Stimulated activated CD4-positive, alpha-beta T cell treated with anti-CD3 and anti-CD28 coated beads, Interleukin-4, amount 100 ng/mL, for 1 hour (primary cell): ENCODE measurements at places on chromosomes 4 and X.

- DNase-seq, result no peak
Observed at GRCh38 chr4:149247164-149247563, 568.5 kb downstream of the IQCM start.

DNA sequence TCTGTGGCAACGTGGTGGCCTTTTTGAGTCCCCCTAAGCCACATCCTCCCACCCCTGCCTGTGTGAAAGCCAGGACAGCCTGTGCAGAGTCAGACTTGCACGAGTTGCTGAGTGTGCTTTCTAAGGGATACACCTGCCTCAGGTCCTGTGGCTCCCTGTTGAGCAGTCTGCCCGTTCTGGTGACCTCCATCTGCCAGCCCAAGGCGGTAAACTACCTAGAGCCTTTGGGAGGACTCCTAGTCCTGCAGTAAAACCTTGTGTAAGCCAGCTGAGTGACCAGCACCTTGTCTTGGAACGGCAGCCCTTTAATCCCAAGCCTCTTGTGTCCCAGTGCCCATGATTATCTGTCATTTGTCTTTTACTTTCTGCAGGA lies 69.3 kb downstream of the NBDY start:
- DNase-seq, result no peak

DNA sequence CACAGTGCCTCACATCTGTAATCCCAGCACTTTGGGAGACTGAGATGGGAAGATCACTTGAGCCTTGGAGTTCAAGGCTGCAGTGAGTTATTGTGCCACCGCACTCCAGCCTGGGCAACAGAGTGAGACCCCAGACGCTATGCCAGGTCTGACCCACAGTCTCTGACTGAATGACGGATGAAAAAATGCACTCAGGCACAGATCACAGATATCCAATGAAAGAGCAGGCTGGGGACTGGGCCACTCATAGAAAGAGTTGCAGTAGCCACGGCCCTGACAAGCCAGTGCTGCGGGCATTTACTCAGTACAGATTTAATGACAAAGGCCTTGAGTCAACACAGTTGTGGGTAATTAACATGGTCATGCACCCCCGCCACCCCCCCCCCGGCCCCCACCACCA lies 22.7 kb downstream of the NUDT6 start:
- no peak for DNase-seq

- DNase-seq, result no peak
Observed at GRCh38 chr4:175238827-175239517, 320.8 kb downstream of the ADAM29 start.

GRCh38 chrX:44483965-44484606 lies 58.6 kb downstream of the FUNDC1 start:
- no peak for DNase-seq

GRCh38 chrX:136639506-136640176 lies 8.3 kb upstream of the CD40LG start:
- no peak for DNase-seq

GRCh38 chr4:180828455-180829018 lies 1414.7 kb upstream of the TENM3 start:
- DNase-seq, result no peak

DNA sequence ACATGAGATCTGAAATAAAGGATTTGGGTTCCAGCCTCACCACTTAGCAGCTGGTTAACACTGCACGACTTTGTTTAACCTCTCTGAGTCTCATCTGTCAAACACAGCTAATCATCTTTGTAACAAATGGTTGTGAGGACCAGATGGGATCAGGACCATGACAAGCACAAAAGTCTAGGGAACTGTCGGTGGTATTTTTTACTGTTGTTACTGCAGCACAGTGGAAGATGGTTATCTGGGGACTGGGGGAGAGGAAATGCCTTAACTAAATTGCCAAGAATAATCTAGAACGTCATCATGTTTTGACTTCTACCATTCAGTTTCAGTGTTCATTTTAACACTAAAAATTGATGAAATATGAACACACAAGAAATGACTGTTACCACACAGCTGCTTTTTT lies 99.5 kb downstream of the ADGRA3 start:
- DNase-seq, result no peak

DNA sequence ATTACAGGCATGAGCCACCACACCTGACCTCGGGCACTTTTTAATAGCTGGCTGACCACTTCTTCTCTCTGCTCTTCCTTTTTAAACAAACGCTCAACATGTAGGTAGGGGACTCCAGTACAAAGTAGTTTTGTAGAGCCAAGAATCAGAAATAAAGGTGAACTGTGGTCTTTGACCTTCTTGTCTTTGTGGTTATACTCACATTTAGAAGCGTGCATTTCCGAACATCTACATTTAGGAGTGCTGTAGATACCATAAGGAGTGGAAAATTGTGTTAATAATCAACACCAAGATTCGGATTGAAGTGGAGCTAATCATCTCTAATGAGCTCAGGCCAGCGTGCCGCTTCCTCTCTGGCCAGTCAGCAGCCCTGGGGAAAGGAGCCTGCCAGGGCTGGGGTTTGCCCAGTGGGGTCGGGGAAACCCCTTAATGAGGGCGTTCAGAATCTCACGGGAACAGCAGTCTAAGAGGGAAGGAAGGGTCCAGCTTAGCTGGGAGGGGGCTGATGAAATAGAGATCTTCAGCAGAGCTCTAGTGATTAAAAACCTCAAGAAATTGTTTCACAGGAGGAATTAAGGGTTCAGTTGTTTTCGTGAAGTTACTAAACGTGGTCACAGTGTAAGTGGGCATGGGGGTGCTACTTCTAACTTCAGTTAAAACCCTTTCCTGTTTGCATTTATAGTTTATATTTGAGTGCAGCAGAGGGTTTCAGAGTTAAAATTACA lies 81.2 kb downstream of the GAB1 start:
- DNase-seq, result no peak

DNA sequence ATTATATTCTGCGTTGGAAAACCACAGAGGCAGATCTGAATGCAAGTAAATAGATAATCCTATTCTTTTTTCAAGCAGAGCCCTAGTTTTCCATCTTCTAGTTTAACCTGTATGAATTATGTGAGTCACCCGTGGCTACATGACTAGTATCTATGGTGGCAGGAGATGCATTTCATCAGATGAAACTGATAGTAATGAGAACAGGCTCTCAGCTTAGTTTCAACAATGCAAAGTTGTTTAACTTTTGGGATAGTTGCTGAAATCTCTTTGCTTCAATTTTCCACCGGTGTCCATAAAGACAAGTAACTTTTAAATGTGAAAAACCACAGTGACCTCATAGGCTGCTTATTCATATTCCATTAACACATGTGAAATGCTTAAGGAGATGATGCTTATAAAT lies 1317.4 kb upstream of the TENM3 start:
- DNase-seq, result no peak

DNA sequence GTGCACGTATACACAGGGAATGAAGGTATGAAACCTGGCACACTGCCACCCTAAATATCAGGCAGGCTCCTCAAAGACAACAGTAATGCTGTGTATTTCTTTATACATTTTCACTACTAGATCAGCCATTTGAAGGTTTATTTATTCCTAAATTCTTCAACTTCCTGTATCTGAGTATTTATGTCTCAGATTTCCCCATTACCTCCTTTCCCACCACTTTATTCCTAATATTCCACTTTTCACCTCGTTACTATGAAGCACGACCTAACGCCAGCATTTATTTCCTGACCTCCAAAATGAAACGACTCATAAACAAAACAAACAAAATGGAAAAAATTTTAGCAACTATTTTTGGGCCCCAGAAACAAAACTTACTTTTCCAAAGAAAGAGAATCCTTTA lies 69.6 kb downstream of the MAML3 start:
- no peak for DNase-seq

GRCh38 chrX:43566170-43566569 lies 89.9 kb upstream of the MAOA start:
- DNase-seq, result no peak

GRCh38 chr4:88962396-88962795 lies 94.6 kb downstream of the FAM13A start:
- DNase-seq, result no peak

DNA sequence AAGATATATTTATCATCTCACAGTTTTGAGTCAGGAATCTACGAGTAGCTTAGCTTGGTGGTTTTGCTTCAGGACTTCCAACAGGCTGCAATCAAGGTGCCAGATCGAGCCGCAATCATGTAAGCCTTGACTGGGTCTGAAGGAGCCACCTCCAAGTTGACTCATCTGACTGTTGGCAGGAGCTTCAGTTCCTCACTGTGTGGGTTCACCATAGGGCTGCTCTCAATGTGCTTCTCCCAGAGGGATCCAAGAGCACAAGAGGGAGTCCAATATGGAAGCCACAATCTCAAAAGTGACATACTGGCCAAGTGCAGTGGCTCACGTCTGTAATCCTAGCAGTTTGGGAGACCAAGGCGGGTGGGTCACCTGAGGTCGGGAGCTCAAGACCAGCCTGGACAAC lies 26.5 kb downstream of the DCHS2 start:
- no peak for DNase-seq

- no peak for DNase-seq
Observed at GRCh38 chr4:76616526-76616925, 181.5 kb downstream of the SHROOM3 start.

DNA sequence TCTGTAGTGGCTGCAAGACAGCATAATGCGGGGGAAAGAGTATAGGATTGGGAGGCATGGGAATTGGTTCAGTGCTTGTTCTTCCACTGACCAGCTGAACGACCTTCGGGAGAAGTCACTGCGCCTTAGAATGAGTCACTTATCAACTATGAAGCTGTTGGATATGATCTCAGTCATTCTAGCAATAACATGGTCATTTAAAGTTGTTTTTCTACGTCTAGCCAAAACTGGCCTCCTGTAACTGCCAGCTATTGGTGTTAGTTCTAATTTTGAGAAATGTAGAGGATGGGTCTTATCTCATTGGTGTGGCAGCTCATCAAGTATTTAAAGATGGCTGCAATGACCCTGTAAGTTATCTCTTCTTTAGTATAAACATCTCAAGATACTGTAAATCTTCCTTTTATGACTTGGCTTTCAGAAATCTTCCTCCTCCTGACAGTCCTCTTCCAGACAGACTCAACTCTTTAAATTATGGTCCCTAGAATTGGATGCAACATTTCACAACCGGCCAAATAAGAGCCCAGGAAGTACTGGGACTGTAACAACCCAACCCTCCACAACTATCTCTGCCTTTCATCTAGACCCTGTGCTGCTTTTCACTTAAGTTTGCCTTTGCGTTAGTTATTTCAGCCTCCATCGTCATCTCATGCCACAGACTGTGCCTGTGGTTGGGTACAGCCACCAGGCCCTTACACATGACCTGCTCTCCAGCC lies 243.3 kb downstream of the CBR4 start:
- no peak for DNase-seq

DNA sequence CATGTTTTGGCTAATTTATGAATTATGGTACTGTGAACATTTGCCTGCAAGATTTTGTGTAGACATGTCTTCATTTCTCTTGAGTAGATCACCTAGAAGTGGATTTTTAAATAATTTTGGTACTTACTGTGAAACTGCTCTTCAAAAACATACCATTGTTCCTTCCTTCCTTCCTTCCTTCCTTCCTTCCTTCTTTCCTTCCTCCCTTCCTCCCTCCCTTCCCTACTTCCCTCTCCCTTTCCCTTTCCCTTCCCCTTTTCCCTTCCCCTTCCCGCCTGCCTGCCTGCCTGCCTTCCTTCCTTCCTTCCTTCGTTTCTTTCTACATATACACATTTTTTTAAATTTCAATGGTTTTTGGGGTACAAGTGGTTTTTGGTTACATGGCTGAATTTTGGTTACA lies 63.4 kb downstream of the HTT start:
- no peak for DNase-seq

DNA sequence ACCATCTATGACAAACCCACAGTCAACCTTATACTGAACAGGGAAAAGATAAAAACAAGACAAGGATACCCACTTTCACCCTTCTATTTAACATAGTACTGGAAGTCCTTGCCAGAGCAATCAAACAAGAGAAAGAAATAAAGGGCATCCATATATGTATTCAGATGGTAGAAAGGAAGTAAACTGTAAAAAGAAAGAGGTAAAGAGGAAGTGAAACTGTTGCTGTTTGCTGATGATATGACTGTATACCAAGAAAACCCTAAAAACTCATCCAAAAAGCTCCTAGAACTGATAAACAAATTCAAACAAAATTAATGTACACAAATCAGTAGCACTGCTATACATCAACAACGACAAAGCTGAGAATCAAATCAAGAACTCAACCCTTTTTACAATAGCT lies 538.7 kb upstream of the PABPC4L start:
- DNase-seq, result no peak

- DNase-seq, result no peak
Observed at GRCh38 chr4:139839403-139840031, 173.9 kb downstream of the MGST2 start.

DNA sequence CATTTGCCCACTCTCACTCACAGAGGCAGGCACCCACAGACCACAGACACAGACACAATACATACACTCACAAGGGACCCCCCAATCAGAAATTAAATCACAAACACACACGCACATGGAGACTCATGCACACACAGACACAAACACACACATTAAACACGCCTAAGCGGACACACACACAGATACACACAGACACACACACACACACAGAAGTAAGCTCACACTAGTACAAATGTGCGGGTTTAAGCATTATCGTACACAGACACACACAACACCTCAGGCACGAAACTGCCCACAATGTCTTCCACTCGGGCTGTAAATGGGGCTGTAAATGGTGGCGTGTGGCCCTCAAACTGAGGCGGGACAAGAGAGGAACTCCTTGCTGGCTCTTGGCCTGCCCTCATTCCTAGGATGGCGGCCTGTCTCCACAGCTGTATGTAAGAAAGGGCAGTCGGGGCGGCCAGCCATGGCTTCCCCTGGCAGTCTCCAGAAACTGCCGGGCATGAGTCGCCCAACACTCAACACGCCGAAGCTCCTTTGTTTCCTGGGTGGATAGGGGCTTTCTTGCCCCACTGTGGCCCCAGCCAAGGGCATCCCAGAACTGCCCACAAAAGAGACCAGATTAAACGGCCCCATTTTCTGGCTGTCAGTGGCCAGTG lies 53.9 kb downstream of the NBDY start:
- no peak for DNase-seq
